Esophagus (tissue), 2 donors: ENCODE measurements at places on chromosomes 7 and 10. TPM values are rescaled to one million over a fixed set of nuclear protein-coding genes. Genes with fewer than 3 reads are reported as not detected.

The CPED1 gene
- polyA plus RNA-seq: 1.3 TPM

The TNS3 gene
- 2.7 TPM for polyA plus RNA-seq

The CDHR1 gene
- 16.1 TPM for polyA plus RNA-seq

The PON1 gene
- not detected for polyA plus RNA-seq

The AMZ1 gene
- polyA plus RNA-seq: 0.10 TPM

The PRPS1L1 gene
- polyA plus RNA-seq: not detected

The RBM20 gene
- 2.7 TPM for polyA plus RNA-seq

The FANK1 gene
- polyA plus RNA-seq: 8.1 TPM

The ANXA8 gene
- polyA plus RNA-seq: 261 TPM

The ACBD7 gene
- 0.10 TPM for polyA plus RNA-seq

The CUEDC2 gene
- polyA plus RNA-seq: 30.3 TPM

The FBXO24 gene
- 0.81 TPM for polyA plus RNA-seq

The CHN2 gene
- polyA plus RNA-seq: 1.5 TPM

The KIF11 gene
- polyA plus RNA-seq: 7.1 TPM

The PTER gene
- 4.0 TPM for polyA plus RNA-seq

The TRIM73 gene
- 1.5 TPM for polyA plus RNA-seq

The SPACDR gene
- 0.31 TPM for polyA plus RNA-seq

The GLI3 gene
- polyA plus RNA-seq: 1.8 TPM

The PIP gene
- polyA plus RNA-seq: not detected

The PON3 gene
- 1.2 TPM for polyA plus RNA-seq

The UCN3 gene
- not detected for polyA plus RNA-seq

The LOXL4 gene
- 0.60 TPM for polyA plus RNA-seq

The ABCC2 gene
- polyA plus RNA-seq: 0.35 TPM

The INSYN2A gene
- not detected for polyA plus RNA-seq

The CFAP43 gene
- polyA plus RNA-seq: 0.16 TPM

The CALML5 gene
- 185 TPM for polyA plus RNA-seq

The GSTO2 gene
- polyA plus RNA-seq: 19.9 TPM

The TMEM120A gene
- polyA plus RNA-seq: 43.8 TPM

The MINDY4 gene
- 1.4 TPM for polyA plus RNA-seq

The ZNF212 gene
- 15.6 TPM for polyA plus RNA-seq

The GDF10 gene
- polyA plus RNA-seq: 0.22 TPM

The SFTPD gene
- 0.79 TPM for polyA plus RNA-seq

The MOGAT3 gene
- polyA plus RNA-seq: not detected

The DKK1 gene
- polyA plus RNA-seq: 0.41 TPM

The BHLHA15 gene
- 0.80 TPM for polyA plus RNA-seq

The SFRP5 gene
- polyA plus RNA-seq: 0.88 TPM

The RP9 gene
- polyA plus RNA-seq: 5.8 TPM

The ENTPD1 gene
- 3.7 TPM for polyA plus RNA-seq

The IL15RA gene
- polyA plus RNA-seq: 6.4 TPM

The CNPY1 gene
- not detected for polyA plus RNA-seq

The ADARB2 gene
- polyA plus RNA-seq: 0.33 TPM

The FAM107B gene
- polyA plus RNA-seq: 9.0 TPM

The ZNF398 gene
- polyA plus RNA-seq: 3.7 TPM

The CLDN3 gene
- polyA plus RNA-seq: 0.26 TPM

The NKX6-2 gene
- polyA plus RNA-seq: 1.5 TPM

The NPS gene
- polyA plus RNA-seq: not detected

The TMEM176A gene
- polyA plus RNA-seq: 4.8 TPM

The OIT3 gene
- not detected for polyA plus RNA-seq

The MEIG1 gene
- 0.16 TPM for polyA plus RNA-seq

The PLPP4 gene
- not detected for polyA plus RNA-seq

The BTBD16 gene
- 0.04 TPM for polyA plus RNA-seq

The SPDYE11 gene
- polyA plus RNA-seq: not detected

The CABCOCO1 gene
- 0.35 TPM for polyA plus RNA-seq

The ZPBP gene
- polyA plus RNA-seq: not detected

The PDK4 gene
- 13.3 TPM for polyA plus RNA-seq

The SOSTDC1 gene
- 2.1 TPM for polyA plus RNA-seq

The TDRD1 gene
- 0.04 TPM for polyA plus RNA-seq
